Urothelium cell line (cell line): ENCODE measurements at places on chromosomes 2 and 18.
A peak's percentile ranks its signal among the peaks of the same experiment; 100 is the strongest.

DNA sequence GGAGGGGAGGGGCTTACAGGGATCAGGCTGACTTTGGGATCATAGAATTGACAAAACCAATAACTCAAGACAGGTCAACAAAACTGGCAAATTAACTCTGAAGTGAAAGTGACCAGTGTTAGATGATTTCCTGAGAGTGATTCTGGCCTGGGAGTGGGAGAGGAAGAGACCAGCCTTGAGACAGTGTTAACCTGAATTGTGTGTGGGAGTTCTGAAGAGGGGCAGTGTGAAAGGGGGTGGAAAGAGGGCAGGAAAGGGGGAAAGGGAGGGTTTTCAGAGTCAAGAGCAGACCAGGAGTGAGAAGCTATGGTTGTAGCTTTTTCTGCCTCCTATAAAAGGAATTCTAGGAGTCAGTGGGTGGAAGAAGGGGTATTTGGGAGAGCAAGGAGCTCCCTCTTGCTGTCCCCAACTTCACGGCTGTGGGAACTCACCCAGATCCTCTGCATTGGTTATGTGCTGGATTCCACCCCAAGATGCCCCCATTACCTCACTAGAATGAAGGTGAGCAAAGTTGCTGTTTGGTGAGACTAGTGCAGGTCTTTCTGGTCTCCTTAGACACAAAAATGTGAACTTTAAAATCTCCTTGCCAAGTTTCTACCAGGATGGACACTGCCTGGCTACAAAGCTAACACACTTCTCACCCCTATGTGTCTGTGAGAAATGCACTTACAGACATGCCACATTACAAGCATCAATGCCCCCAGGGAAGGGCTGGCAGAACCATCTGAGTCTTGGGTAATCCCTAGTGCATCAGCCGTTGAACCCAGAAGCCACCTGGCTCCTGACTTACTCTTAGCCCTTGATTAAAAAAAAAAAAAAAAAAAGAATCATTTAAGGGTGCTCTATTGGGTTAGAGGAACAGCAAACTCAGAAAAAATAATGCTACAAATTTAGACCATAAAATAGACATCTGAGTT lies 61.6 kb downstream of the BMP10 start:
- DNase-seq, result no peak

DNA sequence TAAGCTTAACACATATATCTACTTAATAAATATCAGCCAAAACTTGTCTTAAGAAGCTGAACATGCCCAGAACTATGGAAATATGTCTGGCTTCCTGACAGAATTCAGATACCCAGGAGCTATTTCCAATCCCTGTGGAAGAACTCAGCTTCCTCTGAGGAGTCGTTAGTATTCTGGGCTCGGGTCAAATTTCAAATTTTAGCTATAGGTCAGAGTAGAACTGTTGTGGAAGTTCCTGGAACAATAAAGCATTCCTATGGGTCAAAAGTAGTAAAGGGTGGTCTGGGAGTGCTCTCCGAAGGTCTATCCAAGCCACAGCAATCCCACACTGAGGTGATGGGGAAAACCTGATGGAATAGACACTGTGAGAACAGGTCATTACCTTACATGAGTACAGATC lies 342.7 kb upstream of the CHST9 start:
- no peak for DNase-seq

GRCh38 chr2:10775831-10776230 lies 36.8 kb downstream of the PDIA6 start:
- DNase-seq, result no peak

GRCh38 chr2:208134928-208135586 lies 5.4 kb upstream of the CRYGC start:
- no peak for DNase-seq

DNA sequence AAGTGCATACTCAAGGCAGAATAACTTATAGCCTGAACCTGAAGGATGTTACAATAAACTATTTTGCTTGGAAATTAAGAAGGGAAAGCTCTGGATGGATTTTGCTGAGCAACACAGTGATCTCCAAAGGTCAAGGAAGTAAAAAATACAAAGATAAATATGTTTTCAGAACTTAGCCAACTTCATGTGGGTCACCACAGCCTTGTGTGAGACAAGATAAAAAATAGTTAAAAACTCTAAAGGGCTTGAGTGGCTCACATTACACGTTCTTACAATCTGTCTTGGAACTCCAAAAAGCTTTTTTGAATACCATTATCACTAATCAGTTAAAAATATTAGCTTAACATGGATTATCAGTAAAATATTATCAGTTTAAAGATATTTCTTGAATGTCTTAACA lies 28.9 kb upstream of the MTX2 start:
- DNase-seq, result no peak

DNA sequence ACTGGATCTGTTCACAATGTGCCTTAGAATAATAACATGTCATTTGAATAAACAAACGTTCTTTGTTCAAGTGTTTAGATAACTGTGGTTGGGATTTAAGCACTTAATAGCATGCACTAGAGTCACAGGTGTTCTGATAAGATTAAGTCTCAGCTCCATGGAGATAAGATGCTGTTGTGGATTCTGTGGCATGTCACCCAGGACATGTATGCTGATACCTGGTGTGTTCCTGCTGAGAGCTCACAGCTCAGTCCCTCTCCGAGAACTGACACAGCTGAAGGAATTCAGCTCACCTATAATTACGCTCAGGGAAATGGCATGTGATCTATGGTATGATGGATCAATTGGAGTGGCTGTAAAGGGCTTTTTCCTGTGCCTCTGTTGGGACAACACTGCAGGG lies 75.4 kb upstream of the ST6GAL2 start:
- no peak for DNase-seq

- peak; percentile 74 for DNase-seq
Measured at GRCh38 chr18:13615432-13615861, 110.9 kb downstream of the FAM210A start.

- DNase-seq, result no peak
Measured at GRCh38 chr2:225581906-225582305, 182.4 kb downstream of the NYAP2 start.

- no peak for DNase-seq
Measured at GRCh38 chr18:77634494-77634893, 384.8 kb downstream of the GALR1 start.

- no peak for DNase-seq
Measured at GRCh38 chr2:108626995-108627394, 92.3 kb upstream of the RANBP2 start.

DNA sequence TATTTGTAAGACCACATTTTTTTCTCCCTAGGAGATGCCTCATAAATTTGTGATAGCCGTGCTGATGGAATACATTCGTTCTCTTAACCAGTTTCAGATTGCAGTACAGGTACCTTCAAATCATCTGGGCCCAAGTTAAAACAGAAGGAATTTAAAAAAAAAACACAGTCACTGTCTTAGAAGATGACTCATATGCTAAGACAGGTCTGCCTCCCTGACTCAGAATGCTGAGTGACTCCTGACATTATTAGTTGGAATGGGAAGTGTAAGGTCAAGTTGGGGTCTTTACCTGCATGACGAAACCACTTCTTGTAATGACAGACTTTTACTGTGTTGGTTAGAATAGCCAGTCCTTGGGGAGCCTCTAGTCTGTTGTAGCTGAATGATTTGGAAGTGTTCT lies 26.3 kb downstream of the RMC1 start:
- peak; percentile 25 for DNase-seq
